ENCODE measurements at places on chromosomes 2 and 18.

DNA sequence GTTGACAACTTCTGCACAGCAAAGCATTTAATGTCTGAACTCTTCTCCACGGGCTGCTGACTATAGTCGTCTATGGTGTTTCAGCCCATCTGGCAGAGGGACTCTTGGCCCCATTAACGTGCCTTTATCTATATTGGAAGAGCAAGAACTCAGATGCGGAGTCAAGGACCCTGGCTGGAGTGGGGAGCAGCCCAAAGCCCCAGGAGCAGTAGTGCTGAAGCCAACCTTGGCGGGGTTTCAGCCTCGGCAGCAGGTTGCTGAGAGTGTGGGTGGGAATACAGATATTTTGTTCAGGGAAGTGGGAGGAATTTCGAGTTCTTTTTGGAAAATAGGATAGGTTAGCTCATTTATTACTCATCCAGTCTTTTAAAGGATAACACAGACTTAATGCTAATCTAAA is 34.2 kb downstream of the TMEM17 start:
- DNase-seq: peak; percentile 91

- no peak for DNase-seq
These were observed 77.5 kb downstream of the CDCA7 start for GRCh38 chr2:173432049-173432754.

GRCh38 chr2:240832921-240833494 is 13.0 kb upstream of the KIF1A start:
- no peak for DNase-seq

DNA sequence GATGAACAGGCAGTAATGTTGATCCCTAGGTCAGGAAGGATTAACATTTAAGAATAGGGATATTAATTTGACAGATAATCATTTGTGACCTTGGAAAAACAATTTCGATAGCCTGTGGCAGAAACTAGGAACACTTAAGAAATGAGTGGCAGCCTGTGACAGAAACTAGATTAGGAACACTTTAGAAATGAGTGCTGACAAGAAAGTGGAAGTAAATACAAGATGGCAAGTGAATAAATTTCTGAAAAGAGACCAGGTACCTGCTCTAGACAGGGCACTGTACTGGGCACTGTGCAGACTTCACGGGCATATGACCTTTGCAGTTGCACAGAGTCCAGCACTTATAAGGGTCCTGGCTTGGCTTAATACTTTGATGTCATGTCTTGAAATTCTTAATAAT is 5.5 kb upstream of the HNRNPA3 start:
- DNase-seq: no peak

- no peak for DNase-seq
These were observed 270.7 kb downstream of the HRH4 start for GRCh38 chr18:24731158-24731557.

- DNase-seq: no peak
These were observed 233.0 kb downstream of the TFCP2L1 start for GRCh38 chr2:121052023-121052422.

- no peak for DNase-seq
These were observed 73.9 kb downstream of the NDUFA10 start for GRCh38 chr2:239951129-239951734.

- DNase-seq: no peak
These were observed 73.3 kb upstream of the KLF7 start for GRCh38 chr2:207238831-207239701.

DNA sequence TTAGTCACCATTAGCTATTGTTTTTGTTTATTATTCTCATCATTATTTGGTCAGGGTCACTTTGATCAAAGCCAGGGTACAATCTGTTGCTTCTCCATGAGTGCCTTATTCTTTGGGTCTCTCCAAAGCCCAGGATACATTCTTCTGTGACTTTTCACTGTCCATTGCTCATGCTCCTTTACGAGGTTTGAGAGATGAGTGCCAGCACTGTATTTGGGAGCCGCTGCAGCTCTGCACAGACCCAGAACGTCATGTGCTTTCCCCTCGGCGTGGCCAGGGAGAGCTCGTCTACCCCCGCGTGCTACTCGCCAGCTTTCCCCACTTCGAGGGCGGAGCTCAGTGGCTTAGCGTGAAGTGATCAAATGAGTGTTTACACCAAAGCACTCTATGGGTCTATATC is 123.7 kb downstream of the COL6A3 start:
- no peak for DNase-seq

DNA sequence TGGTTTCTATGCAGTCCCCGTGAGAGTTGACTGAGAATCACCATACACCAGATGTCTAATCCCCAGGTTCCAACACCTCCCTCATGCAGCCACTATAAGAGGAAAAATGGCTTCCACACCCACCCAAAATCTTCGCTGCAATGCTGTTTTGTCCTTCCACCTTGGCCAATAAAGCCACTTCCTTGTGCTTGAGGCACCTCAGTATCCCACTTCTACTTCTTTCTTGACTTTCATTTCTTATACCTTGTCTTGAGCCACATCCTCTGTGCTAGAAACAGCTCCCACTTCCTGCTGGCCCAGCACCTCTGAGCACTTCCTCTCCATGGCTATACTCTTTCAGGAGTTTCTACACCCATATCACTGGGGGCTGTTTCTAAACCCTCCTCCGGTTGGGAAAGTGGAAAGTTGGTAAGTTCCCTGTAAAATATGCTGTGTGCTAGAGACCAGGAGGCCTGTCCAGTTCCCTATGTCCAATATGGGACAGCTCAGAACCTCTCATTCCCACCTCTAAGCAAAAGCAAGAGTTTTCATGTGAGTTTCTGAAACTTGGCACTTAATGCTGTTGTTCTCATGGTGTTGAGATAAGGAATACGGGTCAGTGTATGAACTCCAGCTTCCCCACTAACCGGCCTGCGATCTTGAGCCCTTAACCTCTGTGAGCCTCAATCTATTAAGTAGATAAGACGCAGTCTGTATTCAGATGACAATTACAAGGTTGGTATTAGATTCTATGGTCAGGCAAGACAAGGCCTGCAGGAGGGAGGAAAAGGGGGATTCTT is 209.1 kb upstream of the ID2 start:
- DNase-seq: no peak

GRCh38 chr2:14120376-14120775 is 512.1 kb upstream of the LRATD1 start:
- DNase-seq: no peak

GRCh38 chr2:142734770-142735169 is 142.7 kb upstream of the KYNU start:
- no peak for DNase-seq

GRCh38 chr2:193876980-193877379 is 1682.2 kb upstream of the TMEFF2 start:
- DNase-seq: no peak

DNA sequence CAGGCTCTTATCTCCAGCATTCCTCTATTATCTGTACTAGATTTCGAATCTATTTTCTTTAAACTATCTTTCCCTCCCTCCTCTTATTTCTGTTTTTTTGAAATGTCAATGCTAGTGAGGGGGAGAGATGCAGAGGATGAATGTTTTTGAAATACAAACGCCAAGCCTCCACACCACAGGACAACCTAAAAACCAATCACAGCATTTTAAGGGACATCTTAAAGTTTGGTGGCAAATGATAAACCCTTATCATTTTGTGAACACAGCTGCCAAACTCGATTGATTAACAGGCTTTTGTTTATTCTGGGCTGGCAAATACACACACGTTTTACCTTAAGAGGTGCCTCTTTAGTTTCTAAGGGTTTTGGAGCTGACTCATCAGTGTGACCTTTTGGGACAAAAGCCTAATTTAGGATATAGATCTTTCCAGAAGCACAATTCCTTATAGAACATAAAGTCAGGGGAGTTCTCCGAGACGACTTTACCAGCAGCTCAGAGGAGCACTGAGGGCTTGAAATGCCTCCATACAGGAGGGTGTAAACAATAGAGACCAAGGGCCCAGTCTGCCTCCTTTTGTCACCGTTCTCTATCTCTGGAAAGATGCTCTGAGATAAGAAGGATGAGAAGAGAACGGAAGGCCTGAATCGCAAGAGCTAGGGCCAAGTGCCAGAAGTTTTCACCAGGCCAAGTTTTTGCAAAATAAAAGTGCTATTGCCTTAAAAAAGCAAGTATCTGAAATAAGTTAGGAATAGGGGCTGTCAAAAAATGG is 4.2 kb upstream of the MEIS1 start:
- DNase-seq: no peak

DNA sequence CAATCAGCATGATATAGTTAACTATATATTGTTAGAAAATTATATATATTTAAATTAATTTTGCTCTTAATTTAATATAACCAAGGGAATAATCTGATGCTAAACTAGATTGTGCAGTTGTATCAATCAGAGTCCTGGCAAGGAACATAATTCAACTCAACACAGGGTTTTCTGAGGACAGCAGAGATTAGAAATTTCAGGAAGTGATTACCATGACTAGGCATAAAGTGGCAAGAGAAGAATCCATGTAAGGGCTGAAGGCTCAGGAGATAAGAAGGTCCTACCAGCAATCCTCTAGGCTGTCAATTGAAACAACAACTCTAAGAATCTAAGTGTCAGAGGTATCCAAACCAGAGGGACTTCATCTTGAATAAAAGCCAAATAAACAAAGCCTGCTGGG is 807.8 kb downstream of the DSC3 start:
- DNase-seq: no peak

DNA sequence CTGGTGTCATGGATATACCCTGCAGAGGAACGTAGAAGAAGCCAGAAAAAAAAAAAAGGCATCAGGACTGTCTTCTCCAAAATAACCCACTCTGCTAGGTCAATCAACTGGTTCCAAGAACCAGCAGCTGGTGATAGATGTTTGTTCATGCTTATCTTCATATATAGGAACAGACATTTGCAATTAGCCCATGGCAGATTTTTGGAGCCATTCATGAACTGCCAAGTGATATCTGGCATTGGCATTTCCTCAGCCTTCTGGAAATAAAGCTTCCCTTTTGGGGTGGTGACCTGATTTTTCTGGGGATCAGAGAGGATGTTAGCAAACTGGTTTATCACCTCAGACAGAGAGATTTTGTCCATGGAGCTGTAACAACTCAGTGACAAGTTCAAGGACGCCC is 234.9 kb downstream of the OSR1 start:
- DNase-seq: no peak

DNA sequence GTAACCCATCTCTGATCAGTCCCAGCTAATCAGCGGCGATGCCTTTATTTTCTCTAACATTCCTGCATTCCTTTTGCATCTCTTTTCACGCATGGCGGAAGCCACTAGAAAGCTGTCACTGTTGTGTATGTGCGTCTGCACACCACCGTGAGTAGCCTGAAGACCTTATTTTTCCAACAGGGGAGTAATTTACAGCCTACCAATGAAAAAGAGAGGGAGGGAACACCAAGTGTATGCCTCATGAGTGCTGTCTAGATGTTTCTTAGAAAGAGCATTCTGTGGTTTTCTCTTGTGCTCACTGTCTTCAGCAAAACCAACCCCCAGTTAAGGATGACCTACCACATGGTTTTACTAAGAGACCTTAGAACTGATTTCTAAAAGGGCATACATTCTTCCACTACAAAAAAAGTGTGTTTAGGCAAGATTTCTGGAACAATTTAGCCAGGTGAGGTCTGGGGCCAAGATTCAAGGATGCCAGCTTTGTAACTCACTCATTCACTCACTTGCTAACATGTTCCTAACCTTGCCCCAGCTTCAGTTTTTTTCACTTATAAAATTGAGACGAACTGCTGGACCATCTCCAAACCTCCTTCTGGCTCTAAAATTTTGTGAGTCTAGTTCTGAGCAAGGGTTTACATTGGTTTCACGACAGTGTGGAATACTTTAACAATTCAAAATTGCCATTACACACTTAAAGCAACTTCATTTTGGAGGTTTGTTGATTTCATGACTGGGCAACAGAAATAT is 51.4 kb downstream of the BCL2 start:
- peak; percentile 31 for DNase-seq

DNA sequence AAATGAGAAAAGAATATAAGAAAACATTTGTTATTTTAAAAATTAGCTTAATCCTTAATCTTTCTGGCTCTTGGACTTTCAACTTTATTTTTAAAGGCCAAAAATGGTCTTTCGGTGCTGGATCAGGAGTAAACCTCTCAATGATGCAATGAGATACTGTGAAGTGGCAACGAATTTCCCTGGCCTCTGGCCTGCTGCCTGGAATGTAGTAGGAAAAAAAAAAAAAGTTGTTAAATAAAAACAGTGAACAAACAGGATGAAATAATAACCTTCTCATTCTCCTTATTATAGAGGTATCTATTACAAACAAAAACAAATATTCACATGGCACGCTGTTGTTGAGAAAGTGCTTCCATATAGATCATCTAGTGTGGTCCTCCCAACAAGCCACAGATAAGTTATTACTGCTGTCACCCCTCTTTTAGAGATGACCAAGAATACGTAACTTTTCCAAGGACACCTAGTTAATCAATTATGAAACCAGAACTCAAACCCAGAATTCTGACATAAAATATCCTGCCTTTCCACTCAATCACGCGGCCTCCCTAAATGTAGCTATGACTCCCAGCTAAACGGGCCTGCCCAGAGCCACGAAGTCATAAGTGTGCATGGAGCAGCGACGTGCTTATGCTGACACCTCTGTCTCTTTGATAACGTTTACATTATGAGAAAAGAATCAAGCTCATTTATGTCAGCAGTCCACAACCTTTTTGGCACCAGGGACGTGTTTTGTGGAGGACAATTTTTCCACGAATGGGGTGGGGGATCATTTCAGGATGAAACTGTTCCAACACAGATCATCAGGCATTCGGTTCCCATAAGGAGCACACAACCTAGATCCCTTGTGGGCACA is 170.9 kb downstream of the BCL2 start:
- peak; percentile 72 for DNase-seq

DNA sequence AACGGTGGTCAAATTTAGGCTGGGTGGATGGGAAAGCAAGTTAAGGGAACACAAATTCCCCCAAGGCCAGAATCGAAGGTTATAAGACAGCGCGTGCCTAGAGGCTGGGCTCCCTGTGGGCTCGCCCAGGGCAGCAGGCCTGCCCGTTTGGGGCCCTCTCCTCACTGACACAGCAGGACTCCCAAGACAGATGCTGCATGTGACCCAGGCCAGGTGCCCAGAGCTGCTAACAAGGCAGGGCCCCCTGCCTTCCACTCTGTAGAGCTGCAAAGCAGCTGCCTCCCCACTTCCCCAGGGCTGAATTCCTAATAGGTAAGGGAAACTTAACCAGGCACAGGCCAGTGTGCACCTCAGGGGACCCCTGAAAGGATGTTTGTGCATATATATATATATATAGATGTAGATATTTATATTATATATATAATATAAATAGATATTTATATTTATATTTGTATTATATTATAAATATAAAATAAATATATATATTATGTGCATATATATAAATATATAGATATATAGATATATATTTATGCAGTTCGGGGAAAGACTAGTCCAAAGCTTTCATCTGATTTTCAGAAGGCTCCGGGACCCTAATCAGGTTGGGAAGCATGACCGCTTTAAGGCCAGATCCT is 43.7 kb downstream of the TMEM37 start:
- no peak for DNase-seq

GRCh38 chr18:78448106-78448505 is 531.5 kb upstream of the SALL3 start:
- DNase-seq: no peak
